PC-9 (cell line): ENCODE measurements at places on chromosomes 5 and 9.

GRCh38 chr5:174520420-174521396, 203.7 kb upstream of the MSX2 start:
- H3K27me3 ChIP-seq, result peaks cover 22% of the 10 kb centered on the region; the same call in 1 of the 2 replicates
- H3K4me1 ChIP-seq, result 0 out of 2 replicates have a peak, but pooled peaks cover 5% of the 10 kb centered on the region
- no peak overlapping the region for H3K4me3 ChIP-seq
- H3K36me3 ChIP-seq, result no peaks in the 10 kb centered on the region
- peak; percentile 44 for DNase-seq
- no peak overlapping the region for H3K27ac ChIP-seq

DNA sequence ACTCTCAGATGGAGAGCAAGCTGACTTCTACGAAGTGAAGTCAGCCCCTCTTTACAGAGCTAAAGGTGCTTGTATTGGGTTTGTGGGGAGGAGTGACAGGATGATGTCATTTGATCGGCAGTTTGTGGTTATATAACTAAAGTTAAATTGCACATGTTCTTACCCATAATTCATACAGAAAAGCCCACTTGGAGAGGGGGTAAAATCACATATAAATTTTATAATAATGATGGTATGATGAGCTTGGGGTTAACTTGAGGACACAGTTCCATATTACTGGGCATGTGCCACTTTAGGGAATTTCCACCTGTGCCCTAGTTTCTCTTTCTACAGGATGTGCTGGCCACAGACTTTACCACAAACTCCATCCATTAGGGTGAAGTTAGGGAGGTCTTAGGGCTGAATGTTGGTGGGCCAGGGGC, 1178.6 kb upstream of the CDH9 start:
- DNase-seq, result no peak
- no peaks in the 10 kb centered on the region for H3K36me3 ChIP-seq
- no peak overlapping the region for H3K4me3 ChIP-seq
- no peaks in the 10 kb centered on the region for H3K27me3 ChIP-seq
- no peak overlapping the region for H3K27ac ChIP-seq

DNA sequence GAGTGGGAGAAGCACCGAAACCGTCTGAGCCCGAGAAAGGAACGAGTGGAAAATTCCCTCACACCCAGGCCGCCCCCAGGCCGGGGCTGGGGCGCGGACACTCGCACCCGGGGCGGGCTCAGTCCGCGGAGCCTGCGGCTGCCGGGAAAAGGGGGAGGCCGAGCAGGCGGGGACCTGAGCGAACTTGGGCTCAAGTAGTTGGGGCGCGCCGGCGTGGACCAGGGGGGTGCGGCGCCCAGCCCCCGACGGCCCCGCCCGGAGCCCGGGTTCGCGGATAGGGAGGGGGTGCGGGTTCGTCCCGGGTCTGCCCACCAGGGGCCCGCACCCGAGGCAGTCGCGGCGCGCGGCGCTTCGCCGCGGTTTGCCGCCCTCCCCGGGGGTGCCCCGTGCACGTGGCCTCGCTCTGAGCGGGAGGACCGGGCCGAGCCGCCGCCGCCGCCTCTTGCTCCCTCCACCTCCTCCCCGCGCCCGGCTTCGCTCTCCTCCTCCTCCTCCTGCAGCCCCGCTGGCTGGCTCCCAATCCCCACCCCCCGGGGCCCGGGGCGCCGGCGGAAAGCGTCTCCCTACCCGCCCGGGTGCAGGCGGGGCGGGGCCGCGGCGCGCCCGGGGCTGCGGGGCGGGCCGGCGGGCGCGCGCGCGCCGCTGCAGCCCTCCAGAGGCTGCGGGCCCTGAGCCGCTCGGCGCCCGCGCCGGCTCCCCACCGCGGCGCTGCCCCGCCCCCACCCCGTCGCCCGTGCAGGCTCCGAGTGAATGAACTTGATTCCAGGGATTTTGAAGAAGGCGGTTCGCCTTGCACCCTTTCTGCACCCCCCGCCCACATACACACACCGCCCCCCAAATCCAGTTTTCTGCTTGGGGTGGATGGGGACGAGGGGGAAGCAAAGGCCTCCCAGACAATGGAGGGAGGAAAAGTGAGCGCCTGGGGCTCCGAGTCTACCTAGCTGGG, 1.3 kb upstream of the NFIB start:
- peak; percentile 57 for DNase-seq
- H3K27me3 ChIP-seq, result no peaks in the 10 kb centered on the region
- H3K4me1 ChIP-seq, result peaks cover 31% of the 10 kb centered on the region
- no peaks in the 10 kb centered on the region for H3K36me3 ChIP-seq

DNA sequence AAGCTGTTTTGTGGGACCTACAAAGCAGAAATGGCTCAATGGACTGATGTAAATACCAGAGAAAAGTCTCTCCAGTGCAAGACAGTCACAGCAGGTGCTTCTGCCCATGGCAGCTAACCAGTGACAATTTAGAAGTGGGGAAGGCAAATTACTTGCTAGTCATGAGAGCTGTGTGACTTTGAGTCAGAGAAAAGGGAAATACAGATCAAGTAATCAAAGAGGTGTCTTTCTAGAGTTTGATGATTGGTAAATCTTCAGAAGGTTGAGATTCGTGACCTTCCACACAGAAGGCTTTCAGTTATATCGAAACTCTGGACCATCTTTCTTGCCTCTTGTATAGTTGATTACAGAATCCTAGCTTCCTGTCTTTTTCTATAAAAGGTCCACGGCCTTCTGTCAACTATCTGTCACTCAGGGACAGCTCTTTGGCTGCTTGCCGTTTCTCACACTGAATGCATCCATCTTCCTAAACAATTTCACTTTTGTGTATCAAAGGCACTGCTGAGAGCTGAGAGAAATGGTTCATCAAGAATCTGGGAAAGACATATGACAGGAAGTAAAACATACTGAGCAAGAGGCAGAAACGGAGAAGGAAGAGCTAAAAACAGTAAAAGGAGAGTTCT, 993.9 kb upstream of the ACO1 start:
- no peaks in the 10 kb centered on the region for H3K36me3 ChIP-seq
- H3K4me1 ChIP-seq, result no peaks in the 10 kb centered on the region
- DNase-seq, result no peak
- H3K4me3 ChIP-seq, result no peak overlapping the region
- H3K27ac ChIP-seq, result no peak overlapping the region
- no peaks in the 10 kb centered on the region for H3K27me3 ChIP-seq

DNA sequence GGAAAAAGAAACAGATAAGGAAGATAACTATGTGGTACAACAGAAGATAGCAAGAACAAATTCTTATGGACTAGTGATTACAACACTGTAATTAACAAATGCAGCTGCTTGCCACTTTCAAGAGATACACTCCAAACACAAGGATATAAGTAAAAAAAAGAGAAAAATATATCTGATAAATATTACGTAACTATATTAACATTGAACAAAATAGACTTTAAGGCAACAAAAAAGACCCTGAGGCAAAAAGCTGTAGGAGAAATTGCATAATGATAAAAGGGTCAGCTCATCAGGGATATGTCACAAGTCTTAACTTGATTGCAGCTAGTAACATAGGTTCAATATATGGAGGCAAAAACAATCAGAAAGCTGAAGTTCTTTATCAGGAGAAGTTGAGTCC, 51.3 kb upstream of the RNF130 start:
- H3K4me1 ChIP-seq, result no peaks in the 10 kb centered on the region
- no peak overlapping the region for H3K4me3 ChIP-seq
- DNase-seq, result no peak
- peaks cover 3% of the 10 kb centered on the region for H3K27me3 ChIP-seq
- H3K27ac ChIP-seq, result no peak overlapping the region

DNA sequence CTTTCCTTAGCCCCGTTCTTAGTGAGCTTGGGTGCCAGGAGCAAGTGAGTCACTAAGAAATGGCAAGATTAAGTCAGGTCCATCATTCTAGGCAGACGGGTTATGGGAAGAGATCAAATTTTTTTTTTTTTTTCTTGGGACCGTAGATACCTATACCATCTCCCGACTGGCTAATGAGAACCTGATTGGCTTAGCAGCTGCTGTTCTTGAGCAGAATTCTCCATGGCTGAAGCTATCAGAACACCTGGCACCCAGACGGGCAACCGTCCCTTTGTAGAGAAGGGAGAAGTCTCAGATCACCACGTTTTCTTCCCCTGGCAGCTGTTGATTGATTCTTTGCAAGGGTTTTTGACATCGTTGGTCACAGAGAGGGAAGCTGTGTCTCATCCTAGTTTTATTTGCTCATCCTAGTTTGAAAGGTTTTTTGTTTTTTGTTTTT, 78.6 kb downstream of the AOPEP start:
- no peak overlapping the region for H3K4me3 ChIP-seq
- DNase-seq, result peak; percentile 24
- peaks cover 55% of the 10 kb centered on the region for H3K4me1 ChIP-seq

DNA sequence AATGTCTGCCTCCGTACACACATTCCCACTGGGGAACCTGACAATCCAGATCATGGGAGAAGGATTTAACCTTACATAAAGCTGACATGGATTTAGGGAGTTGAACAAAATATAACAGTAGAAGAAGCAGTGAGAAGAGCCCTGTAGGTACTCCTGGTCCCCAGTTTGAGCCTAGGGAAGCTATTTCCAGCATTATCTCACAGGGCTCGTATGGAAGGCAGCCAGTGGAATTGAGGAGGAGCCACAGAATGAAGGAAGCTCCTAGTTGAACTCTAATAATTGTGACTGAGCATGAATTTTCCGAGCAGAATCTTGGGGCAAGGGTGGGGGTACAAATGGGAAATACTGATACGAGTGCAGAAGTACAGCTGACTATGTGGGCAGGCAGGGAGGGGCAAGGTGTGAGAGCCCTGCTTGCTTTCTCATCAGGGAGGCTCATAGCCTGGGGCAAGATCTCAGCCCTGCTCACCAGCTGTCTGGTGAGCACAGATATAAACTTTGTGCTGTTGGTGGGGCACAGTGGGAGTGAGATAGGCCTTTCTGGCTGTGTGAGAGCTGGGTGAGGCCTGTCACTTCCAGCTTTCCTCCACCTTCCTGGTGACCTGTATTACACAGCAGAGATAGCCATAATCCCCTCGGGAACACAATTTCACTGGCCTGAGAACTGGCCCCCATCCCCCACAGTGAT, 290.7 kb upstream of the IL12B start:
- no peak overlapping the region for H3K4me3 ChIP-seq
- H3K27me3 ChIP-seq, result no peaks in the 10 kb centered on the region

DNA sequence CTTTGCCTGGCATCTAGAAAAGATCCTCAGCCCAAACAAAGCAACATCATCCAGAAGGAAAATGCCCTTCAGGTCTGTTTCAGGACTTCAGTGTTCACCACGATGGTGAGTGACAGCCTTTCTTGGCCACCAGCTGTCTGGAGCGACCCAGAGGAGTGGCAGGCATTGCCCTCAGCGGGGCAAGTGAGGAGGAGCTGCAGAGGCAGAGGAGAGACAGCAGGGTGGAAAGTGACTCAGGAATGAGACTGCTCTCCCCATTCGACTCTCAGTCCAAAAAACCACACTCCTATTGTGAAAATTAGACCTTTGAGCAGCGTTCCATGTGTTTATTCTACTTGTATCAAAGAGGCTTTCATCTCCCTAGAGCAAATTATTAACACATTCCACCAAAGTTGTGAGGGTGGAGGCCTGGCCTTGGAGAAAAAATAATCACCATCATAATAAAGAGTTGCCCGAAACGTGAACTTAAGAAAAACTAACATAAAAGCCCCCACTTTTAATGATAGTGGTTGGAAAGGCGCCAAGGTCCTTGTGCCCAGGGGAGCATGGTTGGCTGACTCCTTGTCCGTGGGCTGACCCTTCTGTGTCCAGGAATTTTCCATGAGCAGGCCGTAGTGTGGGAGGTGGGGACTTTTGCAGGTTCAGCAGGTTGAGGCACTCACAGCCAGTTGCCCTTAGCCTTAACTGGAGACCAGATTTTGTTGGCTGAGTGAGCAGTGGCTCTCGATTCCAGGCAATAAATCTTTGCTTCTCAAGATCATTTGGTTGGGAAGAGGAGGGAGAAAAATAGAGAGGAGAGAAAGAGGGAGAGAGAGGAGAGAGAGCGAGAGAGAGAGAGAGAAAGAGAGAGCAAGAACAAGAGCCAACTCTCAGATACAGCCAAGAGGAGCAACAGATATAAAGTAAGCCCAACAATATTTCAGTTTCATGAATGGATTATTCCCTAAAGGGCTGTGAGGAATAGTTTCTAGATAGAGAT, 125.9 kb upstream of the ANKRD55 start:
- peak overlapping the region; percentile 87 for H3K27ac ChIP-seq
- DNase-seq, result peak; percentile 44
- H3K4me3 ChIP-seq, result peak overlapping the region; percentile 24; the same call in 1 of the 2 replicates
- no peaks in the 10 kb centered on the region for H3K27me3 ChIP-seq

- 0 out of 2 replicates have a peak, but pooled peaks cover under 1% of the 10 kb centered on the region for H3K36me3 ChIP-seq
- no peak for DNase-seq
- H3K4me3 ChIP-seq, result no peak overlapping the region
- peaks cover 22% of the 10 kb centered on the region for H3K4me1 ChIP-seq
These were observed 2.4 kb upstream of the CHD1 start for GRCh38 chr5:98930972-98931762.

DNA sequence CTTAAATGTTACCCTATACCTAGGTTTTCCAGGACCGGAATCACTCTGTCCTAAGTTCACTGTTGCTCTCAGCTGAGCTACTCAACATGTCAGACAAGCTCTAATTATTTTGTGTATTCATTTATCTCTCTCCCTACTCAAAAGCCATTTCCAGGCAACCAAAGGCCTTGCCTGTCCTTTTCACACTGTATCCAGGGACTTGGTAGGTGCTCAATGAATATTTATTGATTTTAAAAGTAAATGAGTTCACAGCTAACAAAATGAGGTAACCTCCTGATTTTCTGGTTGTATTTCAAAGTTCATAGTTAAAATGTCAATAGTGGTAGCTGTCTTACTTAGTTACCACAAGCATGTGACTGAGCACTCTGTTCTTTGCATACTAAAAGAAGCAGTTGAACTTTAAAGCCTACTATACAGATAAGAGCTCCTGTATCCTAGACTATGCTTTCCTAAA, 522.2 kb downstream of the ACTL7B start:
- H3K27ac ChIP-seq, result no peak overlapping the region
- H3K4me1 ChIP-seq, result no peaks in the 10 kb centered on the region
- no peak overlapping the region for H3K4me3 ChIP-seq
- no peak for DNase-seq
